GM13976 (cell line): ENCODE measurements at places on chromosomes 12 and 14.

GRCh38 chr14:38838049-38838978 is 264.7 kb downstream of the SEC23A start:
- DNase-seq: no peak

DNA sequence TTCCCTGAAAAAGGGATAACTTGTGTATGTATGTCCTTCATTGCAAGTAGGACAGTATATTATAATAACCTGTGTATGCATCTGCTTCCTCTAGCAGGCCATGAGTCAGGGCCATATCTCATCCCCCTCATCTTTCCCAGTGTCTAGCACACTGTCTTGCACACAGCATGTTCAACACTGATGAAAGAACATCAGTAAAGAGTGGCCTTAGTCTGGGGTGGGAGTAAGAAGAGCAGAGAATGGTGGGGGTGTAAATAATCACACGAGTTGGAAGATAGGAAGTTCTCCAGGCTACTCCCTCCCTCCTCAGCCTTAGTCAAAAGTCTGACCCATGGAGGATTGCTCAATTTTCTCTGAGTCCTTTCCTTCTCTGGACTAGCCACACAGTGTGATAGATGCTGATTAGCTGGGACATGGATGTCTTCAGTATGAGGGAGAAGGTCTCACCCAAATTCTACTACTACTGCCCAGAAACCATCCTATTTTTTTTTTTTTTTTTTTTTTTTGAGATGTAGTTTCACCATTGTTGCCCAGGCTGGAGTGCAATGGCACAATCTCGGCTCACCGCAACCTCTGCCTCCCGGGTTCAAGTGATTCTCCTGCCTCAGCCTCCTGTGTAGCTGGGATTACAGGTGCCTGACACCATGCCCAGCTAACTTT is 14.6 kb upstream of the SP1 start:
- DNase-seq: no peak

DNA sequence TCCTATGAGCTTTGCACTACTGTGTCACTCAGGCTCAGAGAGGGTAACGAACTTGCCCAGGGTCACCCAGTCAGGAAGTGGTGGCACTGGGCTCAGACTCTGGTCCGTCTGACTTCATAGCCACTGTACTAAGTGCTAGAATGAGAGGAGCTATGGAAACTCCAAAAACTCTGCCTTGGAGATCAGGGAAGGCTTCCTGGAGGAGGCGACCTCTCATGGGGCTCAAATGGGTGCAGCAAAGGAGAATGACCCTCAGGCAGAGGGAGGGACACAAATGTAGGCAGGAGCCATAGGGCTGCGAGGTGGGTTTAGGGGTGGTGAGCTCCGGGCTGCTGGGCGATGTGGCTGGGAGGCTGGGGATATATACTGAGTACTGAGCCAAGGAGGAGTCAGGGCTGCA is 3.2 kb downstream of the CCDC197 start:
- no peak for DNase-seq

- no peak for DNase-seq
Observed at GRCh38 chr12:60120199-60120598, 524.4 kb downstream of the SLC16A7 start.

DNA sequence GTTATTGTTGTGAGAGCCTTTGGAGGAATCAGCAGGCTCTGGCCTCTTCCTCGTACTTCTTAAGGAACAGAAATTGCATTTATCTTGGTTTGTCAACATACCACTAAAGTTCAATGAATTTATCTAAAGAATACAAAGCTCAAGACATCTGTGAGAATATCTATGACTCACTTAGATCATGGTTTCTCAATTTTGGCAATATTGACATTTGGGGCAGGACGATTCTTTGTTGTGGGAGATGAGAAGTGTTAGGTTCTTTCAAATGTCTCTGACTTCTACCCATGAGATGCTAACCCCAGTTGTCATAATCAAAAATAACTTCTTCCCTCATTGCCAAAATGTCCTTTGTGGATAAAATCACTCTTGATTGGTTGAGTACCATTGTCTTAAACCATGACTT is 1190.3 kb downstream of the GALC start:
- DNase-seq: no peak

DNA sequence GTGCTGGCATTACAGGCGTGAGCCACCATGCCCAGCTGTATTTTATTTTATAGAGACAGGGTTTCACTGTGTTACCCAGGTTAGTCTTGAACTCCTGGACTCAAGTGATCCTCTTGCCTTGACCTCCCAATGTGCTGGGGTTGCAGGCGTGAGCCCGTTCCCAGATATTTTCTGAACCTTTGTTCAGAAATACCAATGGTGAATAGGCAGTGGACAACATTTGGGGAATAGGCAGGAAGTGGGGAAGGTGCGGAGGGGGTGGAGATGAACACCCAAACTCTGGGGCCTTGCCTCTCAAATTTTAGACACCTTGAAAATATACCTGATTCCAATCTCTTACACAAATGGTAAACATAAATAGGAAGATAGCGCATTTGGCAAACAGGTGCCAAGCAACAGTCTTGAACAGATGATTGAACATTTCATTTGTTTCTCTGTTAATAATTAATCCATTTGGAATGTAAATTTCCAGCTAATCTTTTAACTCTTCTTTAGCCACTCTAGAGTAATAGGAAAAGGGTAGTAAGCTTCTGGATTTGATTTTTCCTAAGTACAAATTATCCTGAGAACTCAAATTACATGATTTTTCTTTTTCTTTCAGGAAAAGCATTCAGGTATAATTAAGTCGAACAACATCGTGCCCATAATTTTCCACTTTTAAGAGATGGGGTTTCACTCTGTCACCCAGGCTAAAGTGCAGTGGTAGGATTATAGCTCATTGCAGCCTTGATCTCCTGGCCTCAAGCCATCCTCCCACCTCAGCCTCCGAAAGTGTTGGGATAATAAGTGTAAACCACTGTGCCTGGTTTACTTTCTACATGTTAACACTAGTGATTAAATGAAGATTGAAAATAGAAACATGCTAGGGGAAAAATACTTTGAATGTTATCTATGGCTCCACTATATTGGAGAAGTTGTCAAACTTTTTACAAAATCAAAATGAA is 22.9 kb upstream of the RNF34 start:
- DNase-seq: no peak

GRCh38 chr12:46832130-46832704 is 6.4 kb upstream of the SLC38A4 start:
- no peak for DNase-seq

- no peak for DNase-seq
Observed at GRCh38 chr12:85835426-85836196, 598 bp downstream of the RASSF9 start.

GRCh38 chr14:33618361-33619105 is 332.3 kb downstream of the EGLN3 start:
- no peak for DNase-seq
